ENCODE measurements at places on chromosomes 6 and 20. TPM values are rescaled to one million over a fixed set of nuclear protein-coding genes. Genes with fewer than 3 reads are reported as not detected.

Gene BTN1A1
- 0.25 TPM for polyA plus RNA-seq

- peak; percentile 68 for DNase-seq
Measured at GRCh38 chr20:63740070-63740626, 572 bp downstream of the SLC2A4RG start.

- no peak for DNase-seq
Measured at GRCh38 chr6:156701966-156702365, 75.2 kb upstream of the ARID1B start.

DNA sequence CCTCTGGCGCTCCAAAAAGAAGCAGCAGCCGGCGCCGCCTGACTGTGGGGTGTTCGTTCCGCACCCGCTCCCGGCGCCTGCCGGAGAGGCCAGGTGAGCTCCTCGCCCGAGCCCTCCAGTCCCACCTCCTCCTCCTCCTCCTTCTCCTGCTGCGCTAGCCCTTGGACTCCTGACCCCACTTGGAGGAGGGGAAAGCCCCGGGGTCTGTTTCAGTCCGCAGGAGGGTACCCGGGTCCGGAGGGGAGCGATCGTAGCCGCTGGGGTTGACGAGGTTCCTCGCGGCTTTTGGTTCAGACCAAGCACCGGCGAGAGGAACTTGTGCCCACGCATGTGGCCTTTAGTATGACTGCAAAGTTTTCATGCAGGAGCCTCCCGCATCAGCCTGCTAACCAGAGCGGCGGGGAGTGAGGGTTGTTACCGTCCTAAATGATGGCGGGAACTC is 493 bp downstream of the CRYBG1 start:
- no peak for DNase-seq

Gene RSPO3
- 12.7 TPM for polyA plus RNA-seq

DNA sequence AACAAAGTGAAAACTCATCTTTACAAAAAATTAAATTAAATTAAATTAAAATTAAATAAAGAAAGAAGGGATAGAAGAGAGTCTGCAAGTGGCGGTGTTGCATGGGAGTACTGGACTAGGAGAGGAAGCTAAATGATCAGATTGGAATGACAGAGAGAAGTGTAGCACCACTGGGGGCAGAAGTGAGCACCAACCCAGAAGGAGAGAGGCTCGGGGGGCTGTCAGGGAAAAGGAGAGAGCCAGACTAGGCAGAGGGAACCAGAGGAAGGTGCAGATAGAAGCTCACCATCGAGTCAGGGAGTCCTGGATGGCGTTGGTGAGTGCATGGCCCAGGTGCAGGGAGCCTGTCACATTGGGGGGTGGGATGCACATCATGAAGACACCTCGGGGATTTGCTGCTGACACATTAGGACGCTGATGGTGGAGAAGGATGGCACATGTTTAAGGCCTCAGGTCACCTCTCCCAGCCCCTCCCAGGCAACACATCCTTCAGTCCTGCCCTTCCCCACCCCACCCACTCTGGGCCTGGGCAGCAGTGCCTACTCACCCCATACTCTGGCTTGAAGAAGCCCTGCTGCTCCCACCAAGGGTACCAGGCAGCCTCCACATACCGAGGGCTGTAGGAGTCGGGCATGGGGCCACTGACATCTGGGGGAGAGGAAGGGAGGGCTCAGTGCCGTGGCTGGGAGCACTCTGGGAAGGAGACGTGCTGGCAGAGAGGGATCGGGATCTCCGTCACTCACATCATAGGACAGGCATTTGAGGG is 4.0 kb downstream of the VARS1 start:
- DNase-seq = no peak

Gene PXDC1
- polyA plus RNA-seq = 19.6 TPM

DNA sequence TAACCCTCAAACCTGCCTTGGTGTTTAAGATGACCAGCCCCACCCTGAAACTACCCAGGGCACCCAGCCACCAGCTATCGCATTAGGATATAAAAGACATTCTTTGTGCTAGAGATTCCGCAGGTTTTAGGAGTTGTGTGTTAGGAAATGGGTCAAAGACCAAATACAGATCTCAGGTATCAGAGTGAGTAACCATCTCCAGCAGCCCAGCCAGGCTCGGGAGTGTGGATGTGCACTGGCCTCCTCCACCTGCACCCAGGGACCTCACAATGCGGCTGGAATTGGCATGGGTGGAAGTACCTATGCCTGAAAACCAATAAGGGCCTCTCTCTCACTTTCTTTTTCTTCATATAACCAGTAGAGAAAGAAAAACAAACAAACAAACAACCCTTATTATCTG is 51.1 kb upstream of the CST7 start:
- DNase-seq = no peak

GRCh38 chr6:21265034-21265729 is 328.4 kb upstream of the SOX4 start:
- DNase-seq = no peak

GRCh38 chr6:115896538-115897129 is 164.1 kb downstream of the FRK start:
- DNase-seq = peak; percentile 33

DNA sequence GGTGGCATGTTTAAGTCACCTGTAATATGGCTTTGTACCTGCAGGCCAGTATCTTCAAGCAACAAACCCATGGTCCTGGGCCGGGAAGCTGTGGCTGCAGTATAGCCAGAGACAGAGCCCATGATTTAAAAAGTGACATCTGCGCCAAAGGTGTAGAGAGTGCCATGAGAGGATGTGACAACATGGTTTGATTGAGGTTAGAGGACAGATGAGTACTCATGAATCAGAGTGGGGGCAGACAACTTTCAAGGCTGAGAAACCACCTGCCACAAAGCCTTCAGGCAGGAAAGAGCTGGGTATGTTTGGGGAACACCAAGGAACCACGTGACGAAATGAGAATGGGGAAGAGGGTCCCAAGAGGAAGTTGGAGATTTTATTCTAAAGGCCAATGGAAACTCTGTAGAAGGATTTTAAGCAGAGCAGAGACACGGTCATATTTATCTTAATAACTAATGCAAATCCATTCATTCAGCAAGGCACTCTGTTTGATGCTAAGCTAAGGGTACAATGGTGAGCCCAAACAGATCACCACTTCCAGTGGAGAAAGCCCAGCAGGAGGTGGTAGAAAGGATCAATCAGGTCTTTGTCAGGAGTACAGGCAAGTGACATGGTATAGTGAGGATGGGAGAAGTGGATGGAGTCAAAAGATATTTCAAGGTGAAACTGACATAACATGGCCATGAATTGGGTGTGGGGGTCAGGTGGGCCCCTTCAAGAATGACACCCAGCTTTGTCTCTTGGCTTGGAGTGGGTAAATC is 3.4 kb upstream of the MICAL1 start:
- DNase-seq = no peak

- DNase-seq = no peak
Measured at GRCh38 chr6:42099340-42100028, 42.9 kb downstream of the C6orf132 start.

DNA sequence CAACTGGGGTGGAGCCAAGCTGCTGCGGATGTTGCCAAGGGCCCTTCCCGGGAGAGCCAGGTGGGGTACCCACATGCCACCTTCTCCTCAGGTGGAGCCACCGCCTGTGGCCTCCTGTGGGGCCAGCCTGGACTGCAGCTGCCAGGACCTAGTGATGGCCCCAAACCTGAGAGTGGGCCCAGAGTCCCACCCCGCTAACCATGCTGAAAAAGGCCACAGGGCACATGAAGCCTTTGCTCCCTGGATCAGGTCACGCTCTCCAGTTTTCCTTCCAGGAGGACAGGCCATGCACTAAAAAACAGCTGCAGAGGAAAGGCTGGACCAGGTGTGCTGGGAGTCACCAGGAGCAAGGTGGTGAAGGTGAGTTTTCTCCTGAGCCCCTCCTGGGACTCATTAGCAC is 73.9 kb upstream of the SLC22A16 start:
- DNase-seq = no peak

Gene TRIM38
- polyA plus RNA-seq = 6.4 TPM

DNA sequence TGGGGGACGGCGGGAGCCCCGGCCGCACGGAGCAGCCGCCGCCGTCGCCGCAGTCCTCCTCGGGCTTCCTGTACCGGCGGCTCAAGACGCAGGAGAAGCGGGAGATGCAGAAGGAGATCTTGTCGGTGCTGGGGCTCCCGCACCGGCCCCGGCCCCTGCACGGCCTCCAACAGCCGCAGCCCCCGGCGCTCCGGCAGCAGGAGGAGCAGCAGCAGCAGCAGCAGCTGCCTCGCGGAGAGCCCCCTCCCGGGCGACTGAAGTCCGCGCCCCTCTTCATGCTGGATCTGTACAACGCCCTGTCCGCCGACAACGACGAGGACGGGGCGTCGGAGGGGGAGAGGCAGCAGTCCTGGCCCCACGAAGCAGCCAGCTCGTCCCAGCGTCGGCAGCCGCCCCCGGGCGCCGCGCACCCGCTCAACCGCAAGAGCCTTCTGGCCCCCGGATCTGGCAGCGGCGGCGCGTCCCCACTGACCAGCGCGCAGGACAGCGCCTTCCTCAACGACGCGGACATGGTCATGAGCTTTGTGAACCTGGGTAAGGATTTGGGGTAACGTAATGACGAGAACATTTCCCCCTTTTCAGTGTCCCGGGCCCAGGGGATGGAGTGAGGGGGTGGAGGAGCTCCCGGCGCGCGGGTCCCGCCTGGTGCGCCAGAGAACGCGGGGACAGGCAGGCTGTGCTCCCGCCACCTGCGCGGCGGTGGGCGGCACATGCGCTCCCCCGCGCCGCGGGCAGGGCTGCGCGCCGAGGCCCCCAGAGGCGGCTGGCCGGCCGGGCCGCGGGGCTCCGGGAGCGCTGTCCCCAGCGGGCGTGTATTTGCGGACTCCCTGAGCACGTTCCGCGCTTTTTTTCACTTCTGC is 1.4 kb downstream of the BMP6 start:
- no peak for DNase-seq

DNA sequence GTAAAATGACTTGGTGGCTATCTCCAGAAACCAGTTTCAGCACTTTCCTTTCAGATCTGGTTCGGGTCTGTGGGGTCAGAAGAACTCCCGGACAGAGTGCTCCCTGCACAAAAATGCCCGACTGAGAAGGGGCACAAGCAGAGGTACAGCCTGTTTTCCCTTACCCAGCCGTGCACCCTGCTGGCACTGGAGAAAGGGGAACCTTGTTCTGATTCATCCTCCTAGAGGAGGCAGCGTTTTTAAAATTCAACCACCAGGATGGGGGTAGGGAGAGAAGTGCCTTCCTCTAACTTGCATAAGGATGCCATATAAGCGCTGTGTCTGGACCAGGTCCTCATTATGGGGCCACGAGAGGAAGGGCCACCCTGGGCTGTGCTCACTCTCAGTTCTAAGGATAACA is 17.6 kb downstream of the RIMS4 start:
- no peak for DNase-seq

DNA sequence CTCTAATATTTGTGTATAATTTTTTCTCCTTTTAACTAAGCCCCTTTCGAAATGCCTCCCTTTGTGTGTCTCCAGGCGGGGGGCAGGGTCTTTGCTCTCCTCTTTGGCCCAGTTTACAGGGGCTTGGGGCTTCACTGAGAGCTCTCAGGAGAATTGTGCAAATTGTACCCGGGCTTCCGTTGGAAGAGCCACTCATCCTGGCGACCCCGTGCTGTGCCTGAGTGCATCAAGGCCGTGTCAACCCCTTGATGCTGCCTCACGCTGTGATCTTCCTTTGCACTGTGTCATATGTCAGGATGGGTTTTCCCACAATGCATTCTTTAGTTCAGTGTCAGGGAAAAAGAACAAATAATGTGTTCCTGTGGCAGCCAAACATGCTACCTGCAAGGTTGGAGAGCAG is 118.0 kb upstream of the POU3F2 start:
- DNase-seq = no peak

Gene C20orf96
- 11.1 TPM for polyA plus RNA-seq

DNA sequence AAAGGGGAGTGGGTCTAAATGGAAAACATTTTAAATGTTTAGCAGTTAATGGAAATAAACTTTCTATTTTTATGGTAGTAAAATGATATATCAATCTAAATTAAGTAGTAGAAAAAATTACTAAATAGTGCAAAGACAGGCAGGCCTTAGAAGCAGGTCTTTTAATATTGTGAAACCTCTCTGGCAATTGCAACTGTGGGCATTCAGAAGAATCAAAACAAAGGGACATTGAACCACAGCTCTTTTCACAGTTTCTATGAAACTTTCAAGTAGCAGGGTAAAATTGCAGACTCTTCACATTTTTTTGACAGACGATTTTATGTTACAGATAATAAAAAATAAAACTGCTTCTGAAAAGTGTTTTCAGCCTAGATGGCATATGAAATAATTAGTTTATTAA is 533.7 kb downstream of the BCKDHB start:
- DNase-seq = no peak

Gene MCCD1
- polyA plus RNA-seq = not detected

- DNase-seq = no peak
Measured at GRCh38 chr6:164283574-164283973, 869.1 kb downstream of the QKI start.

Gene MANEA
- 9.1 TPM for polyA plus RNA-seq

DNA sequence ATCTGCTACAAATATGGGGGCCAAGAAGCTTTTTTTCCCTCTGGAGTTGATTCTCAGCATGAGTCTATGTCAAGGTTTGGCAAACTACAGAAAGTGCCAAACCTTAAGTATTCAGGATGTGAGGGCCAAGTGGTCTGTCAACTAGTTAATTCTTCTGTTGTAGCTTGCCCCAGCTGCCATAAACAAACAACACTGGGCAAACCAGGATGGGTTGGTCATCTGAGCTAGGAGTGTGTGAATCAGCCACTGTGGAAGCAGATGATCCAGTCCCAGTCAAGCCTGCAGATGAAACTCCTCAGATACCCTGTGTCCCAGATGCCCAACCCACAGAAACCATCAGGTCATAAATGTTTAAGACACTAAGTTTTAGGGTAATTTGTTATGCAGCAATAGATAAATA is 103.0 kb upstream of the MOCS1 start:
- no peak for DNase-seq

Gene KATNA1
- 21.1 TPM for polyA plus RNA-seq

GRCh38 chr20:24411003-24411833 is 58.2 kb upstream of the SYNDIG1 start:
- DNase-seq = no peak

Gene NTSR1
- 0.10 TPM for polyA plus RNA-seq

DNA sequence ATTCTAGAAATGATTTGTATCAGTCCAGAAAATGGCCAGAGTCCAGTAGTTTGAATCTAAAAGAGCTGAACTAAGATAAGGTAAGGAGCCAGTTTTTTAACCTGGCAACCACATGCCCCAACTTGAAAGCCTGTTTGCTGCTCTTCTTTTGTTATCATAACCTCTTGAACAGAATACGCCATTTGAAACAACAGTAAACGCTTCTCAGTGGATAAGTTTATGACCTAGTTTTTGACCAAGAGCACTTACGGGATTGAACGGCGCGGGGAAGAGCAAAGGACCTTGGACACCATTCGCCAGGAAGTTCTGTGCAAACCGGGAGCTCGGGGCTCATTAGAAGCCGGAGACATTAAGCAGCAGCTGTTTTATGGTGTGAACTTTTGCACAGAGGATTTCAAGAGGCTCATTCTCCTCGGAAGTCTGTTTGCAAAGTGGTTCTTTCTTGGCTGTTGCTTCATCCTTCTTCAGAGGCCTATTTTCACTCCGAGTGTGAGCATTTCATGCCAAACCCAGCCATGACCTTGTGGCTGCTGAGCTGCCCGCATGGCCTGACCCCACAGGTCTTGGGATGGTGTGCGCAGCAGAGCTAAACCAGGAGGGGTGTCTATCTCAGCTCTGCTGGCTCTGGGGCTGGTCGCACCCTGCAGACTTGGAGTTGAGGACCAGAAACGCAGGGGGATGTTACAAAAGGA is 215.1 kb downstream of the SOX4 start:
- DNase-seq = no peak

Gene TSPO2
- polyA plus RNA-seq = 0.93 TPM

GRCh38 chr6:55968926-55969325 is 93.5 kb upstream of the BMP5 start:
- DNase-seq = peak; percentile 77

Gene NKAIN2
- 5.2 TPM for polyA plus RNA-seq

GRCh38 chr6:40923326-40923725 is 115.7 kb downstream of the UNC5CL start:
- no peak for DNase-seq

GRCh38 chr20:50930976-50931305 is 296 bp downstream of the ADNP start:
- no peak for DNase-seq

Data from hindlimb muscle (tissue), 1 donor.